Suppressor macrophage (primary cell): ENCODE measurements at places on chromosomes 16 and 17.

GRCh38 chr17:2975469-2975958 lies 87.9 kb downstream of the OR1D5 start:
- no peak for DNase-seq

DNA sequence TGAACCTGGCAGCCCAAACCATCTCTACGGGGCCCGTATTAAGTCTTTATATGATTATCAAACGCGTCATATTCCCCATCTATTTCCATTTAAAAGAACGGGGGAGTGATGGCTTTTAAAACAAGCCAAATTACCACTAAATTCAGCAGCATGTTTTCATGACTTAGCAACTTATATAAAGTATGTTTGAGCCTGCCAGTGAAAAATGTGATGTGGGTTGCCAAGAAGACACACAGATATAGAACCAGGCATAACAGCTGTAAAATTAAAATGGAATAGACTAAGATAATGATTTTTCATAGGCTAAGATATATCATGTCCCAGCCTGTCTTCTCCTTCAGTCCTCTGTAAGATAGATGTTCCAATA lies 44.8 kb upstream of the HSBP1 start:
- DNase-seq: no peak

- DNase-seq: peak; percentile 9
These were observed 104.5 kb downstream of the RMI2 start for GRCh38 chr16:11449716-11450115.

- DNase-seq: no peak
These were observed 17.7 kb downstream of the NT5M start for GRCh38 chr17:17320911-17321220.

- no peak for DNase-seq
These were observed 25.3 kb upstream of the TMEM101 start for GRCh38 chr17:44039829-44040635.

GRCh38 chr16:72840631-72841381 lies 207.1 kb downstream of the ZFHX3 start:
- peak; percentile 81 for DNase-seq

DNA sequence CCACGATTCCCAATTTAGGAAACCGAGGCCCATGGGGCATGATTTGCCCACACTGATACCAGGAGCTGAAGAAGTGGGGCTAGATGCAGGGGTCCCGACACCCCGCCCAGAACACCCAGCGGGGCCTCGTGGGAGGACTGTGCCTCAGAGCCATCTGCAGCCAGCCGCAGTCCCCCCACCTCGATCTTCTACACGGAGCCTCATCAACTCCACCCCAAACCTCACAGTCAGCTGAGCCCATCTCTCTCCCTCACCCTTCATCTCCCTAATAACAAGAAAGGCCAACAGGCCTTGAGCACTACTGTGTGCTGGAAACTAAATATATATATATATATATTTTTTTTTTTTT lies 4.2 kb downstream of the ITGAE start:
- no peak for DNase-seq

DNA sequence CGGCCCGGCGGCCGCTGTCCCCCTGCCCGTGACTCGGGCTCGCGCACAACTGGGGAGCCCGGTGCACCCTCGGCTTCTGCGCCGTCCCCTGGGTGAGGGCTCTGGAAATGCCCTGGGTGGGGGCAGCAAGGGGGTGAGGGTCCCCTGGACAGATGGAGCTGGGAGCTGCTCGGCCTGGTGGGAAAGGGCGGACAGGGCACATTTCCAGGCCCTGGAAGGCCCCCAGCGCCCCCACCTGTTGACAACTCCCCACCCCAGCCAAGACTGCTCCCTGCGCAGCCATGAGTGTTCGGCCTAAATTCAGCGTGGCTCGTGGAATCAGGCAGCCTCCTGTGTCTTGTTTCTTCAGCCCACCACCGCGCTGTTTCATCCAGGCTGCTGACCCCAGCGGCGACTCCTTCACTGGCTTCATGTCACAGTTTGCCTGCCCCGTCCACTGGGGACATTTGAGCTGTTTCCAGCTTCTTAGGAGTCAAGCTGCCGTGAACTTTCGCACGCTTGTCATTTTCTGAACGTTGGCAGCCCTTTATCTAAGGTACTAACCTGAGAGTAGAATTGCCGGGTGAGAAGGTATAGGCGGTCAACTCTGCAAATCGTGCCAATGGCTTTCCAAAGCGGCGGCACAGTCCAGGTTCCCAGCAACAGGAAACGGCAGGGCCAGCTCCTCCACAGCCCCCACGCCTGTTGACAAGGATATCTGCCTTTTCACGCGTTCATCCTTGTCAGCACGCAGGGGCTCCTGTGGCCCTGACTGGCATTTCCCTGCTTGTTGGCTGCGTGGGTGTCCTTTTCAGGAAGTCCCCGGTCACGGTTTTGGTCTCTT lies 895 bp downstream of the UTS2R start:
- DNase-seq: peak; percentile 73

GRCh38 chr17:77542551-77543490 lies 402.1 kb downstream of the SEC14L1 start:
- peak; percentile 90 for DNase-seq

GRCh38 chr17:66511135-66511534 lies 208.7 kb downstream of the PRKCA start:
- DNase-seq: no peak

DNA sequence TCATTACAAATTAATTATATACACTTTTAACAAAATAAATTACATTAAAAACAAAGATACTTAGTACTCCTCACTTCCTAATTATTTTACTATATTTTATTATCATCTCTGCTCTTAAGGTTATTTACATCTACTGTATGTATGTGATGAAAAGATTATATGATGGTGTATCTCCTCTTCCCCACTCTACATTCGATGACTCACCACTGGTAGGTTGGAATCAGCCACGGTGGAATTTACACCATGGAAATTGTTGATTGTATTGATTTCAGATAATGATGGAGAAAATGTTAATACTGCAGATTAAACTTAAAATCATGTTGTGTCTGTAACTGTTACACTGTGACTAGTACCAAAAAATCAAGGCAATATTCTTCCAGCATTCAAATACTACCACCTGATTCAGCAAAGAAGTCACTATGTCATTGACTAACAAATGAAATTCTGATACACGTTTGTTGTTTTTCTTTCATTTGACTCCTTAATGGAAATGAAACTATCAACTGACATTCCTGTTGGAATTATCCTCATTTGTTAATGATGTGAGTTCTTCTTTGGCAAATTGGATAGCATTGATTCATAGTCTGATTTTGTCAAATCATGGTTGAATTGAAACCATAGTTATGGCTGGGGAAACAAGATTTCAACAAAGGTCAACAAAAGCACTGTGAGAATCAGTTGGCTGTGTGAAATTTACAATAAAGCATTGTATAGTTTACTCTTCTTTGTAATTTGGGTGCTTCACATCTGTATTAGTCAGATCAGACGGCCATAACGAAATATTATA lies 69.0 kb upstream of the NLK start:
- no peak for DNase-seq

DNA sequence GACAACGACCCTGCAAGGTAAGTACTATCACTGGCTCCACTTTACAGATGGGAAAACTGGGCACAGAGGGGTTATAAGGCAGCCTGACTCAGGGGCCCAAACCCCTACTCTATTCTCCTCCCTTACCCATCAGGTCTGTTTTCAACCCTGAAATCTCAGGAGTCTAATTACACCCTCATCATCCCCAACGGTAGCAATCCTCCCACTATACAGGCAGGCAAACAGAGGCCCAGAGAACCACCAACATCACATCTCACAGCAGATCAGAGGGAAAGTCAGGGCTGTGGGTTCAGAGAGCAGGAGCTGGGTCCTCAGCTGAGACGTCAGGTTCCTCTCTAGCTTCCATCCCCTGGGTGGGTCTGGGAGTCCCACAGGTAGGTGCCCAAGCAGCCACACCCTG lies 16.5 kb downstream of the JUP start:
- no peak for DNase-seq

- peak; percentile 57 for DNase-seq
These were observed 3.3 kb downstream of the RARA start for GRCh38 chr17:40312131-40312731.

DNA sequence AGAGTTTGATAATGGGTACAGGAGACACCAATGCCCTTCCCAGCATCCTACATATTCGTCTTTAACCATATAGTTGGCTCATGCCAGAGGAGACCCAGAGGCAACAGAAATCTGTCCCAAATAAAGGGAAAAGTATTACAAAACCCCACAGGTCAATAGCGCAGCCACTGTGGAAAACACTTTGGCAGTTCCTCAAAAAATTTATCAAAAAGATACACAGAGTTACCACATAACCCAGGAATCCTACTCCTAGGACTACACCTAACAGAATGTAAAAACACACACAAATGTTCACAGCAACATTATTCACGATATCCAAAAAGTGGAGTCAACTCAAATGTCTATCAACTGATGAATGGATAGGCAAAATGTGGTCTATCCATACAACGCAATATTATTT lies 135.8 kb downstream of the CEP112 start:
- DNase-seq: no peak

DNA sequence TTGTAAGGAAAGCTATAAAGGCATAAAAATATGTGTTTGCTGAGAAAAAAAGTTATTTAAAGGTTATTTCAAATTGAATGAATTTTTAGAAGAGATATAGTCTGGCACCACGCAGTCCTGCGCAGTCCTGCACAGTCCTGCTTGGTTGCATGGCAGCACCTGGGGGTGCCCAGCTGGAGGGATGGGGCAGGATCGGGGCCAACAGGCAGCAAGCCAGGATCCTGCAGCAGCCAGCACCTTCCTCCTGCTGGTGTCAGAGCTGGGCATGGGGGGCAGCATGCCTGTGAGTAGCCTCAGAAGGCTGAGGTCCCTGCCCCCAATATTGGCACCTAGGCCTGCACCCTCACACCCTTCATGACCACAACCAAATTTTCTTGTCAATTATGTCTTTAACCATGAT lies 46.0 kb downstream of the GLG1 start:
- DNase-seq: no peak

DNA sequence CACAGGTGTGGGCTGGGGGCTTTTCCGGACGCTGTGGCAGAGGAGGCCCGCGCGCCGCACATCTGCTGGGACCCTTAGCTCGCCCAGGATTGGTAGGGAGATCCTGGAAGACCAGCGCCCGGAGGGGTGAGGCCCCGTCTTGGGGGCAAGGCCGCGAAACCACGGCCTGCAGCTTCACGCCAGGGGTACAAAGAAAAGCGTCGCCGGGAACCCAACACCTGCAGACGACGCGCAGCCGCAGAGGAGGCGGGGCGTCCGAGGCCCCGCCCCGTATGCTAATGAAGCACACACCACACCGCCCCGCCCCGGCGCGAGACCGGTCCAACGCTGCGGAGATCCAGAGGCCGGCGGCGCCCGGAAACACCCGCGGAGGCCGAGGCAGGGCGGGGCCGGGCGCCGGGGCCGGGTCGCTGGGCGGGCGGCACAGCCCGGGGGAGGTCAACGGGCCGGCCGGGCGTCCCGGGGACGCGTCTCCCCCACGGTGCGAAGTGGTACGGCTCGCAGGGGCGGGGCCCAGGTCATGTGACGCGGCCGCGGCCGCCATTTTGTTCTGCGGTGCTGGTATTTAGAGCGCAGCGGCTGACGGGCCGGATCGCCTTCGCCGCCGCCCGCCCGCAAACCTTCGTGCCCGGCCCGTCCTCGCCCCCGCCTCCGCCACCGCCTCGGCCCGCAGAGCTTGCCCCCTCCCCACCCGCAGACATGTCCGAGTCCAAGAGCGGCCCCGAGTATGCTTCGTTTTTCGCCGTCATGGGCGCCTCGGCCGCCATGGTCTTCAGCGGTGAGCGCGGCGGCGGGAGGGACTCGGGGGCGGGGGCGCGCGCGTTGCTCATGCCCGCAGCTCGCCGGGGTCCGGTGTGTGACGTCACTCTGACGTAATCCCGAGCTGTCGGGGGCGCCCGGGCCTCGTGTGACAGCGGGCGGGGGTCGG lies at the start of gene ATP6V0C:
TSS of gene ATP6V0C (plus strand) at position 548 of the 928 bp plus-strand sequence. CDS start at position 700, 152 bp downstream.
- peak; percentile 96 for DNase-seq

GRCh38 chr16:4788489-4788889 lies 344 bp upstream of the SEPTIN12 start:
- DNase-seq: no peak
